Activated CD8-positive, alpha-beta memory T cell treated with anti-CD3 and anti-CD28 coated beads for 4 hours (primary cell): ENCODE measurements at places on chromosomes 6 and 20.
A peak's percentile ranks its signal among the peaks of the same experiment; 100 is the strongest.

- DNase-seq: no peak
Measured at GRCh38 chr6:150196942-150197745, 54.3 kb downstream of the PPP1R14C start.

DNA sequence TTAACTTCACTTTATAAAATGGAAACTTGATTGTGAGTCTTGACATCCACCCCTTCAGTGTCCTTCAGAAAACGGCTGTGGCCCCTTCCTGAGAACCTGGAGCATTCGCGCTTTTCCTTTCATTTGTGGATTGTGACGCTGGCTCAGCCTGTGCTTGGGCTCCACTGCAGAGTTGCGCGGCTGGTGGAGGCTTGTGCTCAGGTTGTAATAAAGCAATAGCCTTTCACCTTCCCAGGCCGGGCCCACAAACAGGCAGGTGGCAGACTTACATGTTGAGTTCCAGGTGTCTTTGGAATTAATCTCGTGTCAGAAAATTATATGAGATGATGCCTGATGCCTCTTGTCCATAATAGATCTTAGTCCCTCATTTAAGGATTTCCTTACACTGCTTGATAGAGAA, 199.9 kb downstream of the CDH4 start:
- DNase-seq: no peak

DNA sequence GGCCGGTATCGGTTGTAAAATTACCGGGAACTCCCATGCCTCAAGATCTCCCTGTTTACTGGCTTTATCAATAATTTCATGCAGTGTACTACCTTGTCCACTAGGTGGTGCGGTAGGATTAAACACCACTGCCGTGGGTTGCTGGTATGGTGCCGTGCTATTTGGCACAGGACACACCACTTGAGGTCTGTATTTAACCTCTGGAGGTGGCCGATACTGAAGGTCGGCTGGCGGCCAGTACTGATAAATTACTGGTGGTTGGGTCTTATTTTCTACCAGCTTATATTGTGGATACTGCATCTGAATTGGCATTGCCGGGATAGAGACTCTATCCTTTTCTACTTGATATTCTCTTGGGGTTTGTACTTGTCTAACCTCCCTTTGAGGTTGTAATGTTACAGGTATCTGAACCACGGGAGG, 14.3 kb upstream of the PTCRA start:
- no peak for DNase-seq

GRCh38 chr6:30985490-30985889, 2.0 kb downstream of the MUC21 start:
- no peak for DNase-seq

- DNase-seq: no peak
Measured at GRCh38 chr6:45949256-45949655, 66.4 kb downstream of the CLIC5 start.

GRCh38 chr6:105819745-105820144, 266.4 kb upstream of the PRDM1 start:
- no peak for DNase-seq

GRCh38 chr20:59813948-59814839, 119.2 kb downstream of the SYCP2 start:
- DNase-seq: no peak

- DNase-seq: no peak
Measured at GRCh38 chr6:135658916-135659315, 161.4 kb upstream of the AHI1 start.

DNA sequence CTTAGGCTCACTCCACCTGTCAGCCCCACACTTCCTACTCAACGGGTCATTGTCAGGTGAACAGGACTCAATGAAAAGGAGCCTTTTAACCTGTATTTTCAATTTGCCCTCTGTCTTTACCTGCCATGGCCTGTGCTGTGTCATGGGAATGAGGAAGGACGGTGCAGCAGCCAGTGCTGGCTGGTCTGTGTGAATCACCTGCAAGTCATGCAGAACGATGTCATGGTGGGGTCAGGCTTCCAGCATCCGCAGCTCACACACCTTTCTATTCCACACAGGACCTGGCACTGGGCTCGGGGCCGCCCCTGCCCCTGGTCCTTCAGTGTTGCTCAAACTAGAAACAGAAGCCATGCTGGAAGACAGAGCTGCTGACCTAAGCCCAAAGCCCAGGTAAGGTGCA, 188.7 kb upstream of the GMDS start:
- no peak for DNase-seq

- DNase-seq: no peak
Measured at GRCh38 chr6:154219250-154219649, 137.4 kb downstream of the IPCEF1 start.

- DNase-seq: no peak
Measured at GRCh38 chr6:71886184-71887005, at the start of gene RIMS1. TSS of gene RIMS1 (plus strand) at chr6:71886550. CDS start at chr6:71887024, 474 bp downstream.

DNA sequence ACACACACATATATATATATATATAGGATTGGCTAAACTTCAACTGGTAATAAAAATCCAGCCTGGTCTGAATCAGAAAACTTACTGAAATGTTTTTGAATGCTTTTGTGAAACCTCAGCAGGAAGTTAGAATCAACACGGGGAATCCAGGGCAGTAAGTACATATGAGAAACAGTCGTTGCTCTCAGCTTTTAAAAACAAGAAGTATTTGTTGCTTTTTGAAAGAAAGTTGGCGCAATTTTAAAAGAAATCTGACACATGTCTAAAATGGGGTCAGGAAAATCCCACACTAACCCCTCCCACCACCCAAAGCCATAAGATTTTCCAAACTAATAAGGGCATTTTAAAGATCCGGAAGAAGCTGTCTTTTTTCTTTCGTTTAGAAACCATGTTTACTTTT, 11.5 kb upstream of the CCDC170 start:
- no peak for DNase-seq

- DNase-seq: peak; percentile 51
Measured at GRCh38 chr6:149028767-149029405, 282.1 kb downstream of the UST start.
